ENCODE measurements at places on chromosomes 16 and 17.

DNA sequence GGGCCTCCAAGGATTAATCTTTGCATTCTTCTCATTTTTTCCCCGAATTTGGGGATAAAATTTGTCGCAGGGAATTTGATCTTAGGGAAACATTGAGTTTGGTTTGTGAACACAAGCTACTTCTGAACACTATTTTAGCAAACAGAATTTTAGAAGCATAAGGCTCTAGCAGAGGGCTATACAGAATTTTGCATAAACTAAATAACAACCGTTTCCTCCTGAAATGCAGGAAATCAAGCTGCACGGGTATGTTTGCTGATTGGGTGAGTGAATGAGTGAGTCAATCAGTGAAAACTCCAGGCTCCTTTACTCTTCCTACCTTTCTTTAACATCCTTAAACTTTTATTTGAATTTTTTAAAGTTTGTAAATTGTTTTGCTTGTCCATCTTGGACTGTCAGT is 81.3 kb upstream of the GNAO1 start:
- DNase-seq, result no peak

DNA sequence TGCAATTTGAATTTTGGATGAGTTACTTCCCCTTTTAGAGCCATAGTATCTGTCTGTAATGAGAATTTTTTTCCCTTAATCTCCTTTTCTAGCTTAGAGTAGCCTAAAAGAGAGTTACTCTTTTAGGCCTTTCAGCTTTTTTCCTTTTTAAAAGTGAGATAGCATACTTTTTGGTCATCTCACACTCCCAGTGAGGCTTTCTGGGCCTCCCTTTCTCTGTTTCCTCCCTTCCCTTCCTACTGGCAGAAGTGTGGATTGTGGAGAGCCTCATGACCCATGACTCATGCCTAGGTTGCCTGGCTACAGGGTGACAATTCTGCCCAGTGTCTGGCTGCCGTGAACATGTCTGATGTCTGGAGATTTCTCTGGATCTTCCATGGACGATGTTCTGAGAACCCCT is 15.2 kb downstream of the KRT23 start:
- no peak for DNase-seq

DNA sequence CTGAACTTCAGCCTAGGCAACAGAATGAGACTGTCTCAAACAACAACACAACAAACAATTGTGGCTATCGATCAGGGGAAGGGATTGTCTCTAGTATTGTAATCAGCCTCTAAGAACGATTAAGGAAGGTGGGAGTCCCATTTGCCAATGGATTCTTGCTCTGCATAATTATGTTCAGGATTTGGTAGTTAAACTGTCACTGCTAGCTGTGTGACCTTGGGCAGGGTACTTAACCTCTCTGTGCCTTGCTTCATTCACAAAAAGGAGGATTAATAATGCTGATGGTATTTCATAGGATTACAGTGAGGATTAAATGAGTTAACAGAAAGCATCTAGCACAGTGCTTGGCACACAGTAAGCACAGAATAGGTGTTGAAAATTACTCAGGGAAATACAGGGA is 6.7 kb upstream of the SSTR2 start:
- no peak for DNase-seq

DNA sequence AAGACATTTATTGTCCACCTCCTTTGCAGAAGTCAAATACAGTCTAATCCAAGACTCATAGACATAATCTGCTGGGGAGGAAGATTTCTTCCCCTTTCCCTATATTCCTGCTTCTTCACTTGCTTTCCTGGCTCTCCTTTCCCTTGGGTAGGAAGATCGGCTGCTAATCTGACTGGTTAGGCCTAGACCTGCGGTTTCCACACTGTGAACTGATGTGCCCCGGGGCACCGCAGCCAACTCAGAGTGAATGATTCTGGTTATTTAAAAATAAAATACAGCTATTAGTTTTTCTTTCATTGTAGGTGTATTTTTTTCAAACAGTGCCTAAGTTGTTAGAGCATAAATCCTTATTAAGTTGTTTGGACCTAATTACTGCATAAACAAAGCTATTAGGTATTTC is 78.9 kb downstream of the DNAH3 start:
- DNase-seq, result no peak

- DNase-seq, result no peak
Measured at GRCh38 chr16:23384878-23385277, 68.1 kb downstream of the COG7 start.

DNA sequence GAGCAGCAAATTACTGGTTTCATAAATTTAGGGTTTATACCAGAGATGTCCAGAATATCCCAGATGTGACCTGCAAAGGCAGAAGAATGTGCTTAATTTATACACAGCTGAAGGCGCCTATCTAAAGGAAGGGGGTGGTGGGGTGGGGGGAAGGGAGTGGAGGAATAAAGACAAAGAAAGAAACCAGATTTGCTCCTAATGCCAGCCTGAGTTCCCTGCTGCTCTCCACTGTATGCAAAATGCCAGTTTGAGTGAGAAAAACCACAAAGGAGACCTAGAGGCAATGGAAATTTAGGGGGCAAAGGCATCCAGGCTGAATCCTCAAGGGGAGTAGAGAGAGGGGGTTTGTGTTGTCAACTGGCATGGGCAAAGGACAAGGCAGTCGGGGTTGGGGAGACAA is 161.5 kb upstream of the TOX3 start:
- DNase-seq, result no peak

- no peak for DNase-seq
Measured at GRCh38 chr17:58334661-58335060, 6.1 kb upstream of the TSPOAP1 start.

DNA sequence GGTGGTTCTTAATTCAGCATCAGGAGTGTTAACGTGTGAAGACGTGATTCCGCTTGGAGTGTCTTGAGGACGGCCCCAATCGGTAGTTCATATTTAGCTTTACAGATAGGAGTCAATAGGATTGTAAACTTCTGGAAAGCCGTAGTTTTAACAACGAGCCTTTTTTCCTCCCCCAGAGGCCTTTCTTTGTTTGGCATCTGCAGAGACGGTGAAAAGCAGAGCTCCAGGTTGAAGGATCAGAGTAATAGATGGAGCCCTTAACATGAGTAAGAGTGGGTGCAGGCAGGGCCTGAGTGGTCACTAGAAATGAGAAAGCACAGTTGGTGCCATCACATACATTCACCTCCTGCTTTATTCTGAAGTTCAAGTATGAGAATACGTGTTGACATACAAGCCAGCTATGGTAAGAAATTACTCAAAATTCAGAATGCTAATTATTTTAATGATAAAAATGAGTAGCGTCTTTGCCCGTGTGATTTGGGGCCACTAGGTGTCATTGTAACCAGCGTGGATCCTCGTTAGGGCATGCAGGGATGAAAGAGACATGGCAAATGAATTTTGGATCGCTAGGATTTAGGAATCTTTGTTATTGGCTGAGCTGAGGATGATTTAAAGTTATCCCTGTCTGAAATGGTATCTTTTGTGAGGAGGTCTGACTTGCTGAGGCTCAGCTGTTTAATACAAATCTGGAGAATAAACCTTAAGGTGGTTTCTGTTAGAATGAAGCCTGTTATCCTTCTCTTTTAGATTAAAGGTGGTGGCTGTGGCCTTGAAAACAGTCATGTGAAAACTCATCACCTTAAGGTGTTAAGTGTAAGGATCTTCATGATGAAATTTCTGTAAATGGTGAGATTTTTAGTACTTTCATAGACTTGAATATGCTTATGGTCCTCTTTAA is 18.6 kb downstream of the PRCD start:
- DNase-seq, result no peak

DNA sequence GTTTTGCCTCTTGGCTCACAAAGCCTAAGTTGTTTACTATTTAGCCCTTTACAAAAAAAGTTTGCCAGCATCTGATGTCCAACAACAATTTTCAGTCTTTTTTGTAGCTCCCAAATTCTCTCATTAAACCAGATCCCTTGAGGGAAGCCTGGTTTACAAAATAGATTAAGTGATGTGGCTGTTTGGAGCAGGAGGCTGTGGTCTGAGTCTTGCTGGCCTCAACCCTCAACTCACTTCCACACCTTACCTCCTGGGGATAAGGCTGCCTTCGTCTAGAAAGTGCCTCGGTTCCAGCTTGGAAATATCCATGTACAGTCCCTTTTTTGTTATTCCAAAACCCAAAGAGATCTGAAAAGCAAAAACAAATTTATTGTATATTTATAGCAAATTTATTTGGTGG is 138.4 kb downstream of the WWOX start:
- DNase-seq, result no peak

- no peak for DNase-seq
Measured at GRCh38 chr16:12570046-12570618, 233.6 kb downstream of the CPPED1 start.

Data from stimulated activated CD8-positive, alpha-beta memory T cell treated with anti-CD3 and anti-CD28 coated beads, Interleukin-7, amount 100 ng/mL, for 1 hour (primary cell).